ENCODE measurements at places on chromosomes 6 and 20.

GRCh38 chr6:56380476-56380875 lies 133.1 kb upstream of the COL21A1 start:
- DNase-seq, result no peak

GRCh38 chr6:113719545-113719944 lies 137.6 kb upstream of the MARCKS start:
- DNase-seq, result no peak

GRCh38 chr6:95501032-95501904 lies 76.1 kb upstream of the MANEA start:
- DNase-seq, result no peak

DNA sequence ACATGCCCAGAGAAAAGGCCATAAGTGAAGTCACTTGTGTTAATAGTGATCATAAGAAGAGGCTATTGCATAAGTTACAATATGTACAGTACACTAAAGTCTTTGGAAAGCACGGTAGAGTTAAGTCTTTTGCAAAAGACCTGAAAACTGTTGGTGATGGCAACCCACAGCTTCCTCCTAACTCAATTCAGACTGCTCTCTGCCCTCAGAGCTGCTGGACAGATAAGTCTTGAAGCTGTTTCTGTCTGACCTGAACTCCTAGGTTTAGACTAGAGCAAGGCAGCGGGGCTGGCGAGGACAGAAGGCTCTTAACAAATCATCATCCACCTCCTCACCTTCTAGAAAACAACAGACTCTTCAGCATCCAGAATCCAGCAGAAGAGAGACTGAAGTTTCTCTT lies 125.4 kb downstream of the CD24 start:
- DNase-seq, result no peak

DNA sequence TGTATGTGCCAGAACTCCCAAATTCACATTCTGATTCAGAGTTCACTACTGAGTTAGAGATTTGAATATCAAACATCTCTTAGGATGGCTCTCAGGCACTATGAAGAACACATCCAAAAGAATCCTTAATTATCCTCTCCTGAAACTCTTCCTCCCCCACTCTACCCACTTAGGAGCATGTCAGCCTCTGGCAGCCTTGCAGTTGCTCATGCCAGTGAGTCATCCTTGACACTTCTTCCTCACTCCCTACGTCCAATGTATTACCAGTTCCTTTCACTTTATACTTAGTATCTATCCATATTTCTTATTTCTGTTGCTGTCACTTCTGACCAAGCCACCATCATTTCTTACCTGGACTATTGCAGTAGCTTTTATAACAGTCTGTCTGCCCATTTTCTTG lies 192.0 kb upstream of the IMPG1 start:
- no peak for DNase-seq

GRCh38 chr6:147170269-147170668 lies 33.9 kb upstream of the STXBP5 start:
- no peak for DNase-seq

DNA sequence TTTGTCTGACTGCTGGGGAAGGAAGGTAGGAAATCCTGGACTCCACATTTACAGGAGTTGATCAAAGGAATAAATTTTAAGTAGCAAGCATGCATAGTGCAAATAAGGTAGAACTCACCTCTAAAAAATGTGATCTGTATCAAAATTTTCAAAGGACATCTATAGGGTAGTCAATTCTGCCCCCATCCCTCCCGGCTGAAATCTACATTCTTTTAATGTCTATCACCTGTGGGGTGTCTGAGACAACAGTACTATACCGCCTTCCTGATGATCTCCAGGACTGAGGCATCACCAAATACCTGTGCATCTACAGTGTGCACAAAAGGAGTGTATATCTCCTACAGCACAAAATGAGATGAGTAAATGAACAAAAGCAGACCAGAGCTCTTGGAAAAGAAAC lies 19.9 kb downstream of the CPNE1 start:
- no peak for DNase-seq

DNA sequence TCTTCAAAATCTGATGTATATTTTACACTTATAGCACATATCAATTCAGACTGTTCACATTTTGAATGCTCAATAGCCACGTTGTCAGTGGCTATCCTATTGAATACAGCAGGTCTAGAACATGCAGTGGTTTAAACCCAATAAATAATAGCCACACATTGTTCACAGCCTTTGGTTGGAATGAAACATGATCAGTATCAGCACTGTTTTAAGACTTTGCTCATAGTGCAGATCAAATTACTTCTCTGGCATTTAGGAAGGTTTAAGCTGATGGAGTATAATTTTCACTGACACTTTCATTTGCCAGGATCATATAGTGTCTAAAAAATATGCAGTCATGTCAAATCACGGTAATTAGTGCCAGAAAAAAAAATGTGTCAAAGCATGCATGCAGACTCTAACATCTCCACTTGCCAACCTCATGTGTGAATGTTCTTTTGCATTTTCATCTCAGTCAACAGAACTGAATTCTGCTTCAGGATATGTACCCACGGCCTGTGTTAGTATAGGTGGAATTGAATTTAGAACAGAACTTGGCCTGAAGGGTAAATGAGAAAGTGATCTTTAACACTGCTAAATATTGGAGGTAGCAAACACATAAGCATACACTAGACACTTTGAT lies 184.1 kb downstream of the SLC24A3 start:
- no peak for DNase-seq

DNA sequence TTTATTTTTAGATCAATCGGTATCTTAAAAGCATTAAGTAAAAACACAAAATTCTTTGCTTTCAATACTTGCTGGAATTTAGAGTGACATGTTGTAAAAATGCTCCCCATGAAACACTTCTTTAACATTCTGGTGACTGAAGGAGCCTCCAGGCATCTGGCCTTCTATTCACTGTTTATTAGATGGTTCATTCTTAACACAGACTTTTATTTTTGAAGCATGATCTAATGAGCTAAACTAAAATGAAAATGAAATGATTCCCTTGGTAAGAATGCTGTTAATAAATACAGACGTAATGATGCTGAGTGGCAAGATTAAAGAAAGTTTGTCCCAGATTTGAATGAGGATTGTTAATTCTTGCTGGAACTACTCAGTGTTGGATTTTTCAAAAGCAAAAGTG lies 698.4 kb downstream of the TENT5A start:
- DNase-seq, result no peak

- DNase-seq, result no peak
Observed at GRCh38 chr20:40491009-40491590, 197.9 kb downstream of the MAFB start.

- DNase-seq, result no peak
Observed at GRCh38 chr6:89008001-89008814, 44.8 kb upstream of the RNGTT start.

GRCh38 chr6:64782877-64783276 lies 924.1 kb downstream of the EYS start:
- no peak for DNase-seq

DNA sequence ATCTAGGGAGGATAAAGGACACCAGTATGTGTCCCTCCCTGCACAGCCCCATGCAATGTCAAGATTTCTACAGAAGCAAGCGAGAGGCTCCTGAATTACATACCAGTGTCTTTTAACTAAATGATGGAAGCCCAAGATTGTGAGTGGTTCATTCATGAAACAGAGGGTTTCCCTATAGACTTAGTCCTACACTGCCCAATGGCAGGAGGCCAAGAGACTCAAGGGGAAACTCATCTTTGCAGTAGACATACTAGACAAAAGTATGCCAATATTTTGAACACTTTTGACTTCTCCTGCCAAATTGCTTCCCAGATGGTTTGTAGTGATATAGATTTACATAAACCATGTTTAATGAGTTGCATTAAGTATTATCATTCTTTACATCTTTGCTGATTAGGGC lies 557.2 kb upstream of the JAG1 start:
- DNase-seq, result no peak

DNA sequence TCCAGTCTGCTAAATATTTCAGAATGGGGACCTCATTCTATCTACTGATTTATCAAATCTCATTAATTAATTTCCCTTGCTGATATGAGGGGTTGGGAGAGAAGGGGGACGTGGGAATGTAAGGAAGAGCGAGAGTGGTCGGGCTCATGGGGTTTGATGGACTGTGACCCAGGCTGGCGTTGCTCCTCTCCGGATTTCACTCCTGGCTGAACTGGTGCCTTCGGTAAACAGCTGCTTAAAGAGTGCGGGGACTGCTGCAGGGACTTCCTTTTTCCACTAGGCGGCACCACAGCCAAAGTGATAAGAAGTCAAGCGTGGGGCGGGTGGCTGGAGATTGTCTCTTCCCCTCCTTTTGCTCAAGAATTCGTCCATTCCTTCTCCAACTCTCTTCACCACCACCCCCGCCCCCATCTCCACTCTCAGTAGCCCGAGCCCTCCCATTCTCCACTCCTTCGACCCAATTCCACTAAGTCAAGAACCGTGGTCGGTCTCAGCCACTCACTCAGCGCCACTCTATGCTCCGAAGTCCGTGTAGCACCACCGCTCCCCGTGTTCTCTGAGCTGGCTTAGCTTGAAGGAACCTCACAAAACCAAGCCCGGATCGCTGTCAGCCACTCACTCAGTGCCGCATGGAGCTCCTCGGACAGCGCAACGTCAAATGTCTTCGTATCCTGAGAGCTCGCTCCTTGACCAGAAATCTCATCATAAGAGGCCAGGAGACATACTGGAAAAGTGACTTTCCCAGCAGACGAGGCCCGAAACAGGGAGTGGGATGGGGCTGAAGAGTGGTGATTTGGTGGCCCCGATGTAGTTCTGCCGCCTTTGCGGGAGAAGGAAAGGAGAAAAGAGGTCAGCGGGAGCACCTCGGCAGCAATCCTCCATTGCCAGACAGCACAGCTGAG lies 9.7 kb downstream of the TRIM31 start:
- peak; percentile 75 for DNase-seq
